ENCODE measurements at places on chromosomes 3 and 15. TPM values are rescaled to one million over a fixed set of nuclear protein-coding genes. Genes with fewer than 3 reads are reported as not detected.

- peak; percentile 58 for DNase-seq
Observed at GRCh38 chr3:191762323-191762960, 301.5 kb downstream of the PYDC2 start.

DNA sequence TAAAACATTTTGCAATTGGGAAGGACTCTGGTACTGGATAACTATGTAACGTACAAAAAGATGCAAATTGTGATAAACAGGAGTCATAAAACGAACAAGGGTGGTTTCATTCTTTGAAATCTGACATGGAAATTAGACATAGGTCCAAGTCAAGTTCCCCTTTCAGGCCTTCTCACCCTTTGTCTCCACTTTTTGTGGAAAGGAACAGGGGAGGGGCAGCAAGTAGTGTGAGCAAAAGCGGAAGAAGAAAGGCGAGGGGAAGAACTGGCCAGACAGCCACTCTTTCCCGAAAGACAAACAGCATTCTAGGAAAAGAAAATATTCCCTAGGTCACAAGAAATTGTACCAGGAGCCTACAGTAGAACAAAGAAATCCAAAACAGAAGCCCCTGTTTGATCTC lies 52.6 kb downstream of the MCF2L2 start:
- no peak for DNase-seq

DNA sequence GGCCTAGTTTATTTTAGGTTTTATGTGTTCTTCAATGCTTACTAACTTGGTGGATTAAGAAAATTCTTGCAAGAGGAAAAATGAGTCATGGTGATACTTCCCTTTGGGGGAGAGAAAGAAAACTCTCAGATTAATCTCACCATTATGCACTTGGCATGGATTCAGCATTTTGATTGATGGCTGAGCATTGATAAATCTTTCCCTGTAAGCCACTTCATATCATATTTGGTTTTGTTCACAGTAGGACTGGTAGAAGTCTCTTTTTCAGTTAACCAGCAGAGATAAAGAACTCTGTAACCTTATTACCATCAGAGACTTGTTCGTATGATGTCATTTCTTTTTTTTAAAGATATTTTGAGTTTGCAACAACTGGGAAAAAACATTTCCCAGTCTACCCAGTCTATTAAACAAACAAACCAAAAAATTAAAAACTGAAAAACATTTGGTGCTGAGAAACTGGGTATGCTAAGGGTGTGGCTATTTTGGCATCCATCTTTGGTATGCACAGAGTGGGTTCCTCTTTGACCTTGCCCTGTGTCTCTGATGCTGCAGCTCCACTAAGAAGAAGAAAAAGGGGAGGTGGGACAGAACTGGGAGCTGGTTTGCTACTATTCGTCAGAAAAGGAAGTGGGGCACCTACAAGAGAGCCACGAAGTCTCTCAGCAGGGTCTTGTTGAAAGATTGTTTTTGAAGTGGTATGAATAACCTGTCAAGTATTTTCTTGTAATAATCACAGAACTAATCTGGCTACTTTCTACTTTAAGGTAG lies 17.2 kb downstream of the TMOD3 start:
- no peak for DNase-seq

- no peak for DNase-seq
Observed at GRCh38 chr3:35522450-35522849, 116.9 kb upstream of the ARPP21 start.

- no peak for DNase-seq
Observed at GRCh38 chr15:99429681-99430081, 136.1 kb upstream of the MEF2A start.

- DNase-seq = no peak
Observed at GRCh38 chr3:72043204-72044133, 258.5 kb upstream of the PROK2 start.

DNA sequence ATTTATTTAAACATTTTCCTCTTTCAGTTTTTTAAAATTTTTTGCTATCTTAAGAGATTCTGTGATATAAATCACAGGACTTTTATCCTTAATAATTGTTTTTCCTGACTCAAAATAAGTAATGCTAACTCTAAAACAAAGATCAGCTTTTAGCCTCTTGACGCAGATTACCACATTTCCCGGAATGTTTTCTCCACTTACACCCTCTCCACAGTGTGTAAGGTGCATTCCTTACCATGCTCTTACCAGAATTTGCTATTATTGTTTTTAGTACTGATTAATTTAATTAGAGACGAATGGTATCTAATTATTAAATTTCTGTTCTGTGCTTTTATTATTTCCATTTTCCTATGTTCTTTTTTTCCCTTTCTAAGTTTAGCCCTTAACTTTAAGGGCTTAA lies 34.8 kb downstream of the GUCA1C start:
- DNase-seq = no peak

DNA sequence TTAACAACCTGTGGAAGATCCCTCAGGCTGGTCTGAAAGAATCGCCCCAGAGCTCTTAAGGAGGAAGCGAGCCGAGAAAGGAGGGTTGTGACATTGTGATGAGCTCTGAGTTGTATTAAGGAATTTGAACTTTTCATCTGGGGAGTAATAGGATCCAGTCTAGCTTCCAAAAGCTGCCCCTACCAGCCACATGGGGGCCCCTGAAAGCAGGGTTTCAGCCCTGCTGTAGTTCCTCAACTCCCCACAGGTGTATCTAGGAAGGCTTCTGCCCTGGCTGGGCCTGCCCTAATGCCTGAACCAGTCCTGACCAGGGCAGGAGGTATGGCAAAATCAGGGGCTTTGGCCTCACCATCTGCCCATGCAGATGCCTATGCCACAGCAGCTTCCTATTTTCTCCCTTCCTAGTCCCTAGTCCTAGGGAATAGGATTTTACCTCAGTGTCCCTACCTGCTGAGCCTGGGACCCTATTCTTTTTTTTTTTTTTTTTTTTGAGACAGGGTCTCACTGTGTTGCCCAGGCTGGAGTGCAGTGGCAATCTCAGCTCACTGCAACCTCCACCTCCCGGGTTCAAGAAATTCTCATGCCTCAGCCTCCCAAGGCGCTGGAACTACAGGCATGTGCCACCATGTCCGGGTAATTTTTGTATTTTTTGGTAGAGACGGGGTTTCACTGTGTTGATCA lies 5.0 kb upstream of the AP3S2 start:
- DNase-seq = peak; percentile 69

- no peak for DNase-seq
Observed at GRCh38 chr3:66390013-66390412, 110.8 kb downstream of the LRIG1 start.

DNA sequence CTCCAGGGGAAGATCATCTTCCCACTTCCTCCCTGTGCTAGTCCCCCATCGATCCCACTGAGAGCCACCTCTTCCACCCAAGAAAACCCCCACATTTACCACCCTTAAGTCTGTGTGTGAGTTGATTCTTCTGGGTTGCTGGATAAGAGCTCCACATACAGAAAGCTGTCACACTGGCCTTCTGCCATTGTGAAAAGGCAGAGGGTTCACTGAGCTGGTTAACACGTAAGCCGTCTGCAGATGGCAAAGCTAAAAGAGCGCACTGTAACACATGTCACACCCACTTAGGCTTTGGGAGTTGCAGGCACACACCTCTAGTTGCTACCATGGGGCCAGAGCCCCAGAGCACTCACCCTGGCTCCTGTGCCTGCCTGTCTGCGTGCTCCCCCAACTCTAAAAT lies 309.8 kb upstream of the LRRC3B start:
- DNase-seq = no peak

GRCh38 chr3:88616413-88616812 lies 466.7 kb downstream of the C3orf38 start:
- no peak for DNase-seq

- no peak for DNase-seq
Observed at GRCh38 chr15:29216955-29217354, 52.7 kb downstream of the NSMCE3 start.

DNA sequence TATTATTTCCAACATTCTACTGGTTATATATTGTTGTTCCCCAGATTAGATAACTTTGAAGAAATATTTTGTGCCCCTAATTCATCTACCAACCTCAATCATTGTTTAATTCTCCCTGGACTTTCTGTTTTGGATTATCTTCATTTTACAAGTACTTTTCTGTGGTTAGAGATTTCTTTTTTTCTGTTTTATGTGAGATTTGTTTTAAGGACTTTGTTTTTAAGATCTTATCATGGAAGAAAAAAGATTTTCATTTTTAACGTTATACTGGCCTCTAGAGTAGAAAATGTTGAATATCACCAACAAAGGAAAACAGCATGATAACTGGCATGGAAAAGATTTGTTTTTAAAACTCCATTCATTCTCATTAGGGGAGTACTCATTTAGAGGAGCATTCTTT lies 210.9 kb upstream of the KCNMB2 start:
- peak; percentile 15 for DNase-seq

DNA sequence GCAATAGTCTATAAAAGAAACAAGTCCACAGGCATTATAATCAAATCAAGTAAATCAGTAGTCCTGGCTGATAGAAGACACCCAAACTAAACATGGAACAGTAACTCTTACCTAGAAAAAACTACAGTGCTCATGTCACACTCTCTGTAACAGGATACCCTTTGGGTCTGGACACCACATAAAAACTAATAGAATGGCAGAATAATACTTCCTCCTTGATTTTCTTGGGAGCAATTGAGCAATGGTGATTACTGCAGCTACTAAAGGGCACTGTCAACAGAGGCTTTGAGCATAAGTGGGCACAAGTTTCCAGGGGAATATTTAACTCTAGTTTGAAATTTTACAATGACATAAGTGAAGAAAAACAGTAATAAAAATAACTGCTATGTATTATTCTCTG lies 59.5 kb downstream of the GLB1 start:
- no peak for DNase-seq

GRCh38 chr3:13524979-13525669 lies 23.8 kb upstream of the FBLN2 start:
- no peak for DNase-seq

DNA sequence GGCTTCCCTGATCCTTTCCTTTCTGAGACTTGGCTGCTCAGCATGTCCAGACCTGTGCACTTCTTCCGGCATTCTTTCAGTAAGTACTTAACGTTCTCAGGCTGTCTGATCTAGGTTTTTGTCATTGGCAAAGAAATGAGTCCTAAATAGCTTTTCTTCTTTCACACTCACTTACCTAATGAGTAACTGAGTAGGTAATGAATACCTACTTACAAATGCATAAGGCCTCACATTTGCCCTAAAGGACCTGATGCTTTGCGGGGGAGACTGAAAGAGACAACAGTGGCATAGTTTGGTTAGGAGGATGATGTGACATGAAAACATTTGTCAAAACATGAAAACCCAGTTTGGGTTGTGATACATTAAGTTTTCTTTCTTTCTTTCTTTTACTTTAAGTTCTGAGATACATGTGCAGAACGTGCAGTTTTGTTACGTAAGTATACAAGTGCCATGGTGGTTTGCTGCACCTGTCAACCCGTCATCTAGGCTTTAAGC lies 516.7 kb upstream of the CFAP20DC start:
- DNase-seq = no peak

DNA sequence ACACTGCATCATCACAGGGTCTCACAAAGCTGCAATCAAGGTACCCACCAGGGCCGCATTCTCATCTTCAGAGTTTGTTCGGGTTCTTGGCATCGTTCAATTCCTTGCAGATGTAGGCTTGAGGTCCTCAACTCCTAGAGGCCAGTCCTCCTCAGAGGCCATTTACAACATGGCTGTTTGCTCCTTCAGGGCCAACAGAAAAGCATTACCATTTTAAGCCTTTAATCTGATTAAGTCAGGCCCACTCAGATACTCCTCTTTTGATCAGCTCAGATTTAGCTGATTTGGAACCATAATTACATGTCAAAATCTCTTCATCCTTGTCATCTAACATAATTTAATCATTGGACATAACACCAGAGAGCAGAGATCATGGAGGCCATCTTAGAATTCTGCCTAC lies 55.4 kb downstream of the BFSP2 start:
- DNase-seq = no peak

DNA sequence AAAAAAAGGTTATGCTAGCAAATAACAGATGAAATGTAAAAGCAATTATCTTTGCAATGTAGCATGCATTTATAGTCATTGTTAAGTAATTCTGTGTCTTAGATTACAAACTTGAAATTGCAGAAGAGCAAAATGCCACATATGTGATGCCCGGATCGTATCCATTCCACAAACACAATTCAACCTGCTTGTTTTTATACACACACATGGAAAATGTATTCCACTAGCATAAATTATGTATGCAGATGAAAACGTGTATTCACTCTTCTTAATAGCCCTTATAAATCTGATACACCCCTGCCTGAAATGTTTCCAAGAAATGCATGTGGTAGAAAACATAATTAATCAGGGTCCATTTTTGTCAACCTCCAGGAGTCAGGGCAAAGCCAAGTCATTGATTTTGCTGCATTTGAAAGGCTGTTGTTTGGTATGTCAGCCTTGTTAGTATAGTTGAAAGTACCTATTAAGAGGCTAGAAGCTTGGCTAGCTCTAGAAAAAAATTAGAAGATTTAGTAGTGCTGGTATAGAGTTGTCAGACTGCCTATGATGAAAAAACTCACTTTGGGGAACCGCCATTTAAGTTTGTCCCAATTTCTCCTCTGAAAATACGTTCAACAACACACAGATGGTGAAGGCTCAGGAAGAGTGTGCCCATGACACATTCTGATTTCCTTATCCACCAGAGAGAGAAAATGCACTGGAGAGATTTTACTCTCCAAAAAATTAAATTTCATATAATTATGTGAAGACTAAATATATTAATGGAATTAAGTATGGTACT lies 69.2 kb upstream of the TMC3 start:
- DNase-seq = no peak

DNA sequence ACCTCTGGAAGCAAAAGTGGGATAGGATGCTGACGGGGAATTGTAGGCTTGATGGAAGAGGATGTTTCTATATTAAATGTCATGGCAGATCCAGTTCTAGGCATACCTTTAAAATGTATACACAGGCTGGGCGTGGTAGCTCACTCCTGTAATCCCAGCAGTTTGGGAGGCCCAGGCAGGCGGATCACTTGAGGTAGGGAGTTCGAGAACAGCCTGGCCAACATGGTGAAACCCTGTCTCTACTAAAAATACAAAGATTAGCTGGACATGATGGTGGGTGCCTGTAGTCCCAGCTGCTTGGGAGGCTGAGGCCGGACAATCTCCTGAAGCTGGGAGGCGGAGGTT lies 8.6 kb downstream of the CHD2 start:
- DNase-seq = no peak

DNA sequence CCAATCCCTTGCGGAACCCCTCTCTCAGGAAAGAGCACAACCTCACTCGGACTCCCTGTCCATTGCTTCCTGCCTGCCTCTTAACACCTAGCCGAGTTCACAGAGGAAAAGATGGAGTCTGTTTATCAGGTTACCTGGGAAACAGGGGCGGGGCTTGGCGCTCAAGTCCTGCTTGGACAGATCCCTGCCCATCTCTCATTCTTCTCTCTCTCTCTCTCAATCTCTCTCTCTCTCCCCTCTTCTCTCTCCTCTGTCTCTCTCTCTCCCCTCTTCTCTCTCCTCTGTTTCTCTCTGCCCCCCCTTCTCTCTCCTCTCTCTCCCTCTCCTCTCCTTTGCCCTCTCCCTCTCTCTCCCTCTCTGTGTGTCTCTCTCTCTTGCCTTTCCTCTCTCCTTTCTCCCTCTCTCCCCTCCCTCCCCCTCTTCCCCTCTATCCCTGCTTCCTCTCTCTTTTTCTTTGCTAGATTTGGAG lies at the start of gene EFHB:
TSS of gene EFHB (minus strand) at position 120 of the 469 bp plus-strand sequence. CDS start 199 bp downstream, outside the sequence.
- DNase-seq = peak; percentile 81

Gene TMEM108
- 0.72 TPM for total RNA-seq

Gene NEO1
- 64.0 TPM for total RNA-seq

Gene EFCAB12
- 0.44 TPM for total RNA-seq

Gene AMIGO3
- total RNA-seq = 0.57 TPM

Gene NR1I2
- total RNA-seq = 7.0 TPM

Gene C15orf40
- 7.5 TPM for total RNA-seq

Gene SLC28A2
- 1.5 TPM for total RNA-seq

Gene TMEM158
- total RNA-seq = 3.3 TPM

Gene ZDHHC19
- total RNA-seq = not detected

Data from hepatocyte (in vitro differentiated cells).